ENCODE measurements at places on chromosomes 2 and 18. TPM values are rescaled to one million over a fixed set of nuclear protein-coding genes. Genes with fewer than 3 reads are reported as not detected.

- no peak for DNase-seq
Measured at GRCh38 chr18:26547646-26548414, 523 bp downstream of the KCTD1 start.

- DNase-seq = no peak
Measured at GRCh38 chr2:159137511-159138241, 148.8 kb downstream of the WDSUB1 start.

GRCh38 chr2:61534926-61535325 is 3.2 kb downstream of the XPO1 start:
- DNase-seq = no peak

SPDYA gene
- total RNA-seq = not detected

DNA sequence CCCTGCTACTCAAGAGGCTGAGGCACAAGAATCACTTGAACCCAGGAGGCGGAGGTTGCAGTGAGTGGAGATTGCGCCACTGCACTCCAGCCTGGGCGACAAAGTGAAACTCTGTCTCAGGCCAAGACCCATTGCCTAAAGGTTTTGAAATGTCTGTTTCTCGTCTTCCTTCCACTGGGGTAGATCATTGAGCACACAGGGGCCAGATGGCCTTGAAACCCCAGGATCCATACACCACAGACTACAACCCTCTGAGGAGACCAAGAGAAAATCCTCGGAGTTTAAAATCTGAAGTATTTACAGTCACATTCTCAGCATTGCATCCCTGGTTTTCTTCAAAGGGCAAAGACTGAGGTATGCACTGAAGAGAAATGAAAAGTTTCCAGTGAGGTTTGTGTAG is 7.1 kb upstream of the EPAS1 start:
- DNase-seq = no peak

- no peak for DNase-seq
Measured at GRCh38 chr2:221705185-221705877, 133.2 kb upstream of the EPHA4 start.

DNA sequence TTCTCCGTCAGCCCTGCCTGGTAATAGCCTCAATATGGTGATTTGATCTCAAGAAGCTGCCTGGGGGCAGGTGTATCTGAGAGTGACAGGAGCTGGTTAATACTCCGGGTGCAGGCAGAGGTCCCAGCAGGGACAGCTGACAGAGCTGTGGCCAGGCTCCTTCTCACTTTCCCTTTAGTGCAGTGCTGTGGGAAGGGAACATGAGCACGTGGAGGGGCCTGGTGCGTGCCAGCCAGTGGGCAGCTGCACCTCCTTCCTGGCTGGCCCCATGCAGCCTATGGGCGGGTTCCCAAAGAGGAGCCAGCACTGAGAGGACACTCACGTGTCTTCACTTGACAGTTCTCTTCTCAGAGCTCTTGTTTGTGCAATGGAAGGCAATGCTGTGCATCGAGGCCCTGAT is 9.1 kb downstream of the CNNM4 start:
- no peak for DNase-seq
